Fibroblast of skin of right quadriceps (primary cell): ENCODE measurements at places on chromosomes 11 and 22.

GRCh38 chr11:75543806-75544205 is 18.1 kb upstream of the GDPD5 start:
- DNase-seq, result no peak

GRCh38 chr22:19885841-19886592 is 31.3 kb upstream of the GNB1L start:
- DNase-seq, result no peak

- no peak for DNase-seq
Observed at GRCh38 chr22:43308836-43309235, 34.3 kb downstream of the SCUBE1 start.

GRCh38 chr11:111069066-111069465 is 176.5 kb upstream of the POU2AF2 start:
- peak; percentile 10 for DNase-seq

GRCh38 chr22:35450824-35451569 is 51.1 kb downstream of the MCM5 start:
- DNase-seq, result no peak

GRCh38 chr11:12167061-12168000 is 56.9 kb downstream of the MICAL2 start:
- peak; percentile 93 for DNase-seq

GRCh38 chr11:108793138-108793537 is 128.3 kb downstream of the DDX10 start:
- no peak for DNase-seq

DNA sequence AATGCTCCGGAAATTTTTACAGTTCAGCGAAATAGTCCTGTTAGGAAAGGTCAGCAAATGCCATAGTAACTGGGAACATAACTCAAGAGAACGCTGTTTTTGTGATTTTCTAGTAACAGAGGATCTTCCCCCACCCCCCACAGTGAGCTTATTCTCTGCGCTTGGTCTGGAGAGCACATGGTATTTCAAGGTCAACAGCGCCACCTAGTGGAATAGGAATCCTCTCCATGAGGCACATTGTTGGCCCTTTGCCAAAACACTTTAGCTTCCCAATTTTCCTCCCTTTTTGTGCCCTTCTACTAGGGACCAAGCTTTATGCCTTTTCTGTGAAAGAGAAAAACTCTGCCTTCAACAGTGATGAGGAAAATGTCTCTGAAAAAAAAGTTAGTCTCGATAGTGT is 13.2 kb upstream of the OR4C12 start:
- DNase-seq, result peak; percentile 5

DNA sequence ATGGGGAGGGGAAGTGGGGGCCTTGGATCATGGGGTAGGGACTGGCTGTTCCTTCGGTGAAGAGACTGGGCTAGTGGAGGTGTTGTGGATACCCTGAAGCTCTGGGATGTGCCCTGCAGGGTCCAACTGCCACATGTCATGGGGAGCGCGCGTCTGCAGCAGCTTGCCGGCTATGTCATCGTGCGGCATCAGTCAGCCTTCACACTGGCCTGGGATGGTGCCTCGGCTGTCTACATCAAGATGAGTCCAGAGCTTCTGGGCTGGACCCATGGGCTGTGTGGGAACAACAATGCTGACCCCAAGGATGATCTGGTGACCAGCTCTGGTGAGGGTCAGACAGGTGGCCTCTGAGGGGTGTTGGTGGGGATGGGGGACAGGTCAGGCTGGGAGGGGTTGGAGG is 9.9 kb downstream of the OTOG start:
- DNase-seq, result no peak

GRCh38 chr11:20367313-20367948 is 3.9 kb downstream of the HTATIP2 start:
- peak; percentile 90 for DNase-seq

- DNase-seq, result peak; percentile 52
Observed at GRCh38 chr11:12731841-12732336, 57.7 kb downstream of the TEAD1 start.

- no peak for DNase-seq
Observed at GRCh38 chr22:32127904-32128303, 31.2 kb downstream of the C22orf42 start.

GRCh38 chr22:23098718-23099530 is 28.6 kb downstream of the GNAZ start:
- DNase-seq, result no peak

- peak; percentile 82 for DNase-seq
Observed at GRCh38 chr22:26679003-26679629, 21.7 kb downstream of the MIAT start.

GRCh38 chr11:110587972-110588371 is 124.3 kb downstream of the ARHGAP20 start:
- DNase-seq, result no peak

- peak; percentile 85 for DNase-seq
Observed at GRCh38 chr11:35077709-35078469, 61.1 kb upstream of the CD44 start.

DNA sequence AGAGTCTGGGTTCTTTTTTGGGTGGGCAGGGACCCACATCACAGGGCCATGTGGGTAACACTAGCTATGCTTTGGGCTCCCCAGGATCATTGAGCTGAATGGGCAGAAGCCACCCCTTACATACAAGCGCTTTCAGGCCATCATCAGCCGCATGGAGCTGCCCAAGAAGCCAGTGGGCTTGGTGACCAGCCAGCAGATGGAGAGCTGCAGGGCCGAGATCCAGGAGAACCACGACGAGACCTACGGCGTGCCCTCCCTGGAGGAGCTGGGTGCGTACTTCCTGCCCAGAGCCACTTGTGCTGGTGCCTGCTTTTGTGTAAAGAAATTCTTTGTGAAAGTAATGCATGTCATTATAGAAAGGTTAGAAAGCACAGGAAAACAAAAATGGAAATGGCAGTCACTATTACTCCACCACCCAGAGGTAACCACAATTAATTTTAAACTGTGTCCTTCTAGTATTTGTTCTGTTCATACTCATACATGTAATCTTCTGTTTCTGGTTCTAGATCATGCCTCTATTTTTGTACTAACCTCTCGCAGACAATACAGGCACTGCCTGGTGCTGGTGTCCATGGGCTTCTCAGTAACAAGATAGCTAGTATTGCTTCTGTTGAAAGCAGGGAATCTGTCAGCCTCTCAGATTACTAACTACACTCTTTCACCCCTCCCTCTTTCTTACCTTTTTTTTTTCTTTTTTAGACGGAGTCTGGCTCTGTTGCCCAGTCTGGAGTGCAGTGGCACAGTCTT is 13.7 kb downstream of the CRY2 start:
- DNase-seq, result no peak

DNA sequence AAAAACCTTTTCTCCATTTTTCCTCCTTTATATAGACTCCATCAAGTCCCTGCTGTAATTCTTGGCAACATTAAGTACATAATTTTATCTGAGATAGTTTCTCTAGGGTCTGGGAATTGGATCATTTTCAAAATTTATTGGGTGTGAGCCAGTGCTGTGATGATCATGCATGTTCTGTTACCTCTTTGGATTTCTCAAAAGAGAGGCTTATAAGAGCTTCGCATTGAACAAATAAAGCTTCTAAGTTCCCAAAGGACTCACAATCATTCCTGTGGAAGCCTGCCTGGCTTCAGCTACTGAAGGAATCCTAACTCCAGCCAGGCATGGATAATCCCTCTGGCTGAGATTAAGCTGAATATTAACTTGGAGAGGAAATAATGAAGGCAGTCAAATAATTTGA is 208.5 kb downstream of the RAB38 start:
- peak; percentile 45 for DNase-seq

DNA sequence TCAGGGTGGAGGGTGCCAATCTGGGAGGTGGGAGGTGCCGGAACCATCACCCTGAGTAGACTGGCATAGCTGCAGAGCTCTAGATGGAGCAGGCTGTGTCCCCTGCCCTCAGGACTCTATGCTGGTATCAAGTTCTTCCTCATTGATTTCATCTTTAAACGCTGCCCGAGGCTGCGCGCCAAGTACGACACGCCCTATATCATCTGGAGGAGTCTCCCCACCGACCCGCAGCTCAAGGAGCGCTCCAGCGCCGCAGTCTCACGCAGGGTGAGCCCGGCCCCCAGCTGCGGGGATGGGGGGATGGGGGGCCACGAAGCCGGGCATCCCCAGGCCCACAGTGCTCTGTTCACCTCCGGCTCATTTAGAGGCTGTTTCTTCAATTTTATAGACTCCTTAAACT is 52.5 kb downstream of the GRAMD4 start:
- DNase-seq, result no peak

- no peak for DNase-seq
Observed at GRCh38 chr11:3613998-3614741, 27.6 kb downstream of the ART5 start.

GRCh38 chr11:122285070-122285988 is 169.3 kb upstream of the BLID start:
- no peak for DNase-seq

DNA sequence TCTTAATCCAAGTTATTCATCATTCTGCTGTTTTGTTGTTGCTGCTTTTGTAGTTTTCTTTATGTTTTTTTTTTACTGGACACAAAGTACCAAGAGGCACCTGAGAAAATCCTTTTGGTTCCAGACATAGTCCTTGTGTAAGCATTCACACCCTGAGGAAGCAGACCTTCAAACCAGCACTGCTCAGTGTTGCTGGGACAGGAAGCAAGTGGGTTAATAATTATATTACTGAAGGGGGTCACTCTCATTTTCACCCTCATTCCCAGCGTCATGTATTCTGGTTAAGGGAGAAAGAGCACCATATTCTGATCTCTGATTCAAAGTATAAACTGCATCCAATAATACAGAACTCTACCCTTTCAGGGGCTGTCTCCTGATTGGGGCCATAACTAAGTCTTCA is 5.9 kb upstream of the ALKBH3 start:
- no peak for DNase-seq

DNA sequence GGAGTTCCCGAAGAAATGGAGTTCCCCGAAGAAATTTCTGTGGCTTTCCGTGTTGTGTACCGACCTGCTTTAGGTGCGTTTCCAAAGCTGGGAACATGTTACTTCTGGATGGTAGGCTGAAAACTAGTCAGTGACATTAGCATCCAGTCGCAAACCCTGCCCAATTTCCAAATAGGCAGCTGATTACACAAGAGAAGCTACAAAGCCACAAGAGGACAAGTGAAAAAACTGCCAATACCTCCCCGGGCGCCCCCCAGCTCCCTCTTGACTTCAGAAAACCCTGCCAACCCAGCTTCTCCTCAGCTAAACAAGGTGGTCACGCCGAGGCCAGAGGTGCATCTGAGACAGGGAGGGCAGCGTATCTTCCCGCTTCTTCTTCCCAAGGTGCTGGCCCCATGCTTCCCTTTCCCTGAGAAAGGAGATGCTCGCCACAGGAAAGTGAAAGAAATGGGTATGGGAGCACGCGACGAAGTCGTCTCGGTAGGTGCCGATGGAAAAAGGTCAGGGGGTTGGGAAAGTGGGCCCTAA is 551 bp downstream of the AGBL2 start:
- DNase-seq, result peak; percentile 3

DNA sequence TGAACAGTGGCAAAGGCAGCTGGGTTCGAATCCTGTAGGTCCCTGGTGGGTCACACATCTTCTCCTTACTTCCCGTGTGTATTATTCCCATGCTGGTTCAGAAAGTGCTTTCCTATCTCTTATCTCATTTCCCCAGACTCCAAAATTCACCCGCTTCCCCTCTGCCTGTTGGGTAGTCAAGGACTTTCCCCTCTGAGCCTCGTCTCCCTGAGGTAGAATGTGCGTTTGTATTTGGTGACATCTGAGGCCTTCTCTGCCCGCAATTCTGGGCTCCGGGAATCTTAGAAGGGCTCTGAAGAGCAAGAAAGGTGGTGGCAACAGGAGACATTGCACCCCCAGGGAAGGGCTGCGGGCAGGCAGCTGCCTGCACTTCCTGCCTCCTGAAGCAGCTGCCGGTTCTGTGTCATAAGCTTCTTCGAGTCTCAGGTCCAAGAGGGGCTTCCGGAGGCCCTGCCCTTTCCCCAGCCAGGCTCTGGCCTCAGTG is 5.9 kb downstream of the LRRC32 start:
- DNase-seq, result no peak

DNA sequence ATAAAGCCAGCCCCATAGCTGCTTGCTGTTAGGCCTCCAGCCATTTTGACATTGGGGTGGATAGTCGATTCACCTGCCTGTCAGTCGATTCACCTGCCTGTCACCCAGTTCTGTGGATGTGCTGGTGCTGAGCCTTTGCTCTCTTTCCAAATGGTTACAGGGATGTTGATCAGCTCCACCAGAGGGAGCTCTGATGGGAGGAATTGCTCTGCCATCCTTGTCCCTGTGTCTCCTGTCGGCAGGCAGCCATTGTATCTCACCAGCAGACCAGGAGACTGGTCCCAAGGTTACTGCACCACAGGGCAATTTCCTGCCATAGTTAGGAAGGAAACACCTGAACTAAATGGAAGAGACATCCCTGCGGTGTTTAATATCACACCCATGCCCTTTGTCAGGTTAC is 6.1 kb downstream of the MPEG1 start:
- DNase-seq, result peak; percentile 23

- no peak for DNase-seq
Observed at GRCh38 chr22:49863931-49864330, 10.3 kb downstream of the ZBED4 start.

GRCh38 chr22:27163162-27164137 is 506.1 kb downstream of the MIAT start:
- DNase-seq, result no peak

- DNase-seq, result no peak
Observed at GRCh38 chr11:125214601-125215565, 50.3 kb downstream of the PKNOX2 start.

- no peak for DNase-seq
Observed at GRCh38 chr11:33438301-33438700, 181.1 kb downstream of the HIPK3 start.

- DNase-seq, result peak; percentile 99
Observed at GRCh38 chr11:88555018-88555828, 217.7 kb upstream of the CTSC start.

DNA sequence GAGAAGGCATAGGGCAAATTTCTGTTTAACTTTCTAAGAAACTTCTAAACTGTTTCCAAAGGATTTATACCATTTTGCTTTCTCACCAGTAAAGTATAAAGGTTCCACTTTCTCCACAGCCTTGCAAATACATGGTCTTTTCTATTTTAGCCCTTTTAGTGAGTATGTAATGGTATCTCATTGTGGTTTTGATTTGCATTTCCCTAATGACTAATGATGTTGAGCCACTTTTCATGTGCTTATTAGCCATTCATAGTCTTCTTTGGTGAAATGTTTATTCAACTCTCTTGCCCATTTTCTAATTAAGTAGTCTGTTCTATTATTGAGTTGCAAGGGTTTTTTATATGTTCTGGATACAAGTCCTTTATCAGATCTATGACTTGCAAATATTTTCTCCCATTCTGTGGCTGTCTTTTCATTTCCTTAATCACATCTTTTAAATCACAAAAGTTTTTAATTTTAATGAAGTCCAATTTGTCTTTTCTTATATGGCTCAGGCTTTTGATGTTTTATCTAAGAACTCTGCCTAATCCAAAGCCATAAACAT is 83.8 kb upstream of the KCNQ1OT1 start:
- DNase-seq, result no peak

- peak; percentile 40 for DNase-seq
Observed at GRCh38 chr11:64655941-64656601, 65.1 kb downstream of the SLC22A12 start.

GRCh38 chr22:31344578-31345330 is 1.4 kb downstream of the PATZ1 start:
- peak; percentile 50 for DNase-seq

- DNase-seq, result no peak
Observed at GRCh38 chr11:56172256-56172830, 4.1 kb upstream of the OR5J2 start.
